ENCODE measurements at places on chromosomes 3 and 15. TPM values are rescaled to one million over a fixed set of nuclear protein-coding genes. Genes with fewer than 3 reads are reported as not detected.
A peak's percentile ranks its signal among the peaks of the same experiment; 100 is the strongest.

DNA sequence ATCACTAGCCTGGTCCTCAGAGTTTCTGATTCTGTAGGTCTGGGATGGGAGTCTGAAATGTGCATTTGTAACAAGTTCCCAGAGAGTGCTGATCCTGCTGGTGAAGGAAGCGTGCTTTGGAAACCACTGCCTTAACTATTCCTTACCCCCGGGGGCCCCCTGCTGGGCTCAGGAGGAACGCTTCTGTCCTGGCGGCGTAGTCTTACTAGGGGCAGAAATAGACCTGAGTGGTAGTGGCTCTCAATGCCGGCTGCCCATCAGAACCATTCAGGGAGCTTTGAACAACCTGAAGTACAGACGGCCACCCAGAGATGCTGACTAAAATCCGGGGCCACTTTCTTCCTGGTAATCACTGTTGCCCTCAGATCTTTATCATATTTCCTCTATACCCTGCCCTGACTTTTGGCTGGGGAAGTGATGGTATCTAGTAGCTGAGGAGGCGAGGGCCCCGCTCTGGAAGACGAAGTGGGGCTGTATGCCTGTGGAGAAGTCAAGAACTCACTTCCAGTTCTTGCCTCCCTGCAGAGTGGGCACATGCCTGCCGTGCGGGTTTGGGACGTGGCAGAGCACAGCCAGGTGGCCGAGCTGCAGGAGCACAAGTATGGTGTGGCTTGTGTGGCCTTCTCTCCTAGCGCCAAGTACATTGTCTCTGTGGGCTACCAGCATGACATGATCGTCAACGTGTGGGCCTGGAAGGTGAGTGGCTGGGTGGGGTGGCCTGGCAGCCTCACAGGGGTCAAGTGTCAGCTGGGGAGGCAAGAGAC, 16.3 kb upstream of the JMJD7 start:
- DNase-seq = peak; percentile 81

DNA sequence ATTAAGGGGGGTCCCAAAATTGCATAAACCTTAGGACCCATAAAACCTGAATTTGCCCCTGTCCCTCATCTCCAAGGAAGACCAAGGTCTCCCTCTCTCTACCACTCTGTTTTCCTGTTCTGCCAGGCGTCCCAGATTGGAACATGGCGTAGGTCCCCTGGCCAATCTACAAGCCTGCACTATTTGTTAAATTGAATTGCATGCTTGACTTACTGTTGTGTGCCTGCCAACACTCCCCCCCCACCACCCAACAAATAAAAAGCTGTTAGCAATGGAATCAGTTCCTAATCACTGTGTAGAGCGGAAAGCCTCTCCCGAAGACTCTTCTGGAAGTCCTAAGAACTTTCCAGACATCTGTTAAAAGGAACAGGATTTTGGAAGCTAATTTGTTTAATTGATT, 11.7 kb downstream of the CTXND1 start:
- no peak for DNase-seq

- peak; percentile 58 for DNase-seq
Observed at GRCh38 chr15:79673416-79674123, 223.2 kb downstream of the MTHFS start.

DNA sequence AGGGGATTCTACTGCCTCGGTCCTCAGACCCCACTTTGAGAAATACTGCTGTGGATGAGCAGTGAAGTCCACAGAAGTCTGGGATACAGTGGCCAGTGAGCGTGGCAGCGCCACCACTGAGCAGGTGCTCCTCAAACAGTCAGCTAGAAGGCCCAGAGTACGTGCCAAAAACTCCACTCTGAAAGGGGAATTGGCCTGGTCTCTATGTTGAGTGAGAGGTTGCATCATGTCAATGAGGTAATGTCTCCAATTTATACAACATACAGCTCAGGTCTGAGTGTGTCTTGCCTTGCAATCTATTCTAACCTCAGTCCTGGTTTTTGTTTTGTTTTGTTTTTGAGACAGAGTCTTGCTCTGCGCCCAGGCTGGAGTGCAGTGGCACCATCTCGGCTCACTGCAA, 53.3 kb upstream of the ETV5 start:
- DNase-seq = no peak

Gene CHL1
- 1.6 TPM for total RNA-seq

Gene TNNC1
- 1.3 TPM for total RNA-seq

Data from IMR-90 (cell line).